Esophagus muscularis mucosa (tissue), 4 donors: ENCODE measurements at places on chromosomes 2 and 18.

- H3K36me3 ChIP-seq = no peaks in the 10 kb centered on the region
- H3K27ac ChIP-seq = no peak overlapping the region
- H3K27me3 ChIP-seq = no peaks in the 10 kb centered on the region
- no peak for DNase-seq
- H3K4me3 ChIP-seq = no peak overlapping the region
- H3K4me1 ChIP-seq = peaks cover 16% of the 10 kb centered on the region
Observed at GRCh38 chr18:23936381-23936958, 78.1 kb upstream of the TTC39C start.

- no peaks in the 10 kb centered on the region for H3K36me3 ChIP-seq
- no peak overlapping the region for H3K4me3 ChIP-seq
- H3K27me3 ChIP-seq = no peaks in the 10 kb centered on the region
- H3K4me1 ChIP-seq = no peaks in the 10 kb centered on the region
Observed at GRCh38 chr2:238817382-238817781, 30.5 kb upstream of the TWIST2 start.

- DNase-seq = no peak
- no peak overlapping the region for H3K4me3 ChIP-seq
- no peaks in the 10 kb centered on the region for H3K36me3 ChIP-seq
- no peak overlapping the region for H3K27ac ChIP-seq
- no peaks in the 10 kb centered on the region for H3K27me3 ChIP-seq
- peaks cover 10% of the 10 kb centered on the region for H3K4me1 ChIP-seq
Observed at GRCh38 chr18:68826121-68826520, 28.2 kb downstream of the CCDC102B start.

DNA sequence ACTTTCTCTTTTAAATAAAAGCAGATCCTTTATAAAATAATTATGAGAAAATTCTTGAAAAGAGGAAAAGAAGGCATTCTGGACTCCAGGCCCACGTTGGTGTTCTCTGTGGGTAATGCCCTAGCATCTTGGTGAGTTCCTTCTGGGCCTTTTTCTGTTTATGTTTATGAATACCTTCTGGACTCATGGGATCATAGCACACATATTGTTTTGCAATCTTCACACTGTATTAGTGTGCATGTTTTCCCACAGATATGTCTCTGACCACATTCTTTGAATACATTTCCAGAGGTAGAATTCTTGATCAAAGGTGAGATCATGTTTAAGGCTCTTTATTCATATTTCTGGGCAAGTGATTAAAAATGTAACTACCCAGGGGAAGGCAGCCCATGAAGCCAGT, 15.9 kb downstream of the GLI2 start:
- no peaks in the 10 kb centered on the region for H3K4me1 ChIP-seq
- DNase-seq = no peak
- no peaks in the 10 kb centered on the region for H3K36me3 ChIP-seq
- no peaks in the 10 kb centered on the region for H3K27me3 ChIP-seq

DNA sequence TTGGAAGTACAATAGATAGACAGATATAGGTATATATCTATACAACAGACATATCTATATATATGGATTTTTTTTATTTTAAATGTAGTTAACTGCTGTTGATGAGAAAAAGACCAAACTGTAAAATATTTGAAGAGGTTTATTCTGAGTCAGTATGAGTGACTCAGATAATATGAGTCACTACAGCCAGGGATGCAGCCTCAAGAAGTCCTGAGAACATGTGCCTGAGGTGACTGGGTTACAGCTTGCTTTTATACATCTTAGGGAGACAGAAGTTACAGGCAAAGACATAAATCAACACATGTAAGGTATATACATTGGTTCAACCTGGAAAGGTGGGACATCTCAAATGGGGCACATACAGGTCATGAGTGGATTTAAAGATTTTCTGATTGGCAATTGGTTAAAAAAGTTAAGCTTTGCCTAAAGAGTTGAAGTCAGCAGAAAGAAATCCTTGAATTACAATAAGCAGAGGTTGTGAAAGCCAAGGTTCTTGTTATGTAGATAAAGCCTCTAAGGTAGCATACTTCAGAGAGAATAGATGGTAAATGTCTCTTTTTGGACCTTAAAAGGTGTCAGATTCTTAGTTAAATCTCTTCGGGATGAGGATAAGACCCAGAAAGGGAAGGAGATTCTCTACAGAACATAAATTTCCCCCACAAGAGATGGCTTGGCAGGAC, 149.9 kb downstream of the RBM43 start:
- H3K27ac ChIP-seq = no peak overlapping the region
- no peaks in the 10 kb centered on the region for H3K27me3 ChIP-seq
- H3K4me1 ChIP-seq = no peaks in the 10 kb centered on the region
- H3K36me3 ChIP-seq = no peaks in the 10 kb centered on the region

- H3K36me3 ChIP-seq = no peaks in the 10 kb centered on the region
- DNase-seq = no peak
- no peaks in the 10 kb centered on the region for H3K27me3 ChIP-seq
- H3K27ac ChIP-seq = peak overlapping the region; percentile 68
- no peak overlapping the region for H3K4me3 ChIP-seq
- H3K4me1 ChIP-seq = peaks cover 20% of the 10 kb centered on the region
Observed at GRCh38 chr18:57698571-57699276, 77.1 kb upstream of the NARS1 start.

DNA sequence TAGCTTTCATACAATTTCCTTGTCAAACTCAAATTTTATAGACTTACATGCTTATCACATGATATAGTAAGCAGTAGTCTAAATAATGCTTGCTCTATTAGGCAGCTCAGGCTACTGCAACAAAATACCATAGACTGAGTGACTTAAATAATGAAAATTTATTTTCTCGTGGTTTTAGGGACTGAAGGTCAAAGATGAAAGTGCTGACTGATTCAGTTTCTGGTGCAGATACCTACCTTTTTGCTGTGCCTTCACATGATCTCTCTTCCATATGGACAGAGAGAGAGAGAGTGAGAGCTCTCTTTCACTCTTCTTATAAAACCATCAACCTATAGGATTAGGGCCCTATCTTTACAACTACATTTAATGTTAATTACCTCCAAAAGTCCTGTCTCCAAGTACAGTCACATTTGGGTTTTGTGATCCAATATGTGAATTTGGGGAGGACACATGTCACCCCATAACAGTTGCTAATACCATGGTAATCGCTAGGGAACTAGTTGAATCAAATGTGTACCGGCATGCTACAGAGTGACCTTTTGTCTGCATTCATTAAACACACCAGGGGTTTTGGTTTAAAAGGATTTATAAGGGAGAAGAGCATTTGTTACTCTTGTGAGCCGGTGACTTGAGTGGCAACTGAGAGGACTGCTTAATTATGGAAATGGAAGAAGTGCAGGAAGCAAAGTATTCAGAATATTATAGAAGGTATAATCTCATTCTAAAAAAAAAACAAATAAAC, 723.4 kb upstream of the LRRTM4 start:
- no peaks in the 10 kb centered on the region for H3K4me1 ChIP-seq
- no peaks in the 10 kb centered on the region for H3K36me3 ChIP-seq
- no peak overlapping the region for H3K4me3 ChIP-seq
- DNase-seq = no peak
- no peaks in the 10 kb centered on the region for H3K27me3 ChIP-seq
- H3K27ac ChIP-seq = no peak overlapping the region

DNA sequence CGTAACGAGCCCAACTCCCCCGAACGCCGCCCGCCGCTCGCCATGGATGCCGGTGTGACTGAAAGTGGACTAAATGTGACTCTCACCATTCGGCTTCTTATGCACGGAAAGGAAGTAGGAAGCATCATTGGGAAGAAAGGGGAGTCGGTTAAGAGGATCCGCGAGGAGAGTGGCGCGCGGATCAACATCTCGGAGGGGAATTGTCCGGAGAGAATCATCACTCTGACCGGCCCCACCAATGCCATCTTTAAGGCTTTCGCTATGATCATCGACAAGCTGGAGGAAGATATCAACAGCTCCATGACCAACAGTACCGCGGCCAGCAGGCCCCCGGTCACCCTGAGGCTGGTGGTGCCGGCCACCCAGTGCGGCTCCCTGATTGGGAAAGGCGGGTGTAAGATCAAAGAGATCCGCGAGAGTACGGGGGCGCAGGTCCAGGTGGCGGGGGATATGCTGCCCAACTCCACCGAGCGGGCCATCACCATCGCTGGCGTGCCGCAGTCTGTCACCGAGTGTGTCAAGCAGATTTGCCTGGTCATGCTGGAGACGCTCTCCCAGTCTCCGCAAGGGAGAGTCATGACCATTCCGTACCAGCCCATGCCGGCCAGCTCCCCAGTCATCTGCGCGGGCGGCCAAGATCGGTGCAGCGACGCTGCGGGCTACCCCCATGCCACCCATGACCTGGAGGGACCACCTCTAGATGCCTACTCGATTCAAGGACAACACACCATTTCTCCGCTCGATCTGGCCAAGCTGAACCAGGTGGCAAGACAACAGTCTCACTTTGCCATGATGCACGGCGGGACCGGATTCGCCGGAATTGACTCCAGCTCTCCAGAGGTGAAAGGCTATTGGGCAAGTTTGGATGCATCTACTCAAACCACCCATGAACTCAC, 673 bp downstream of the PCBP1 start:
- DNase-seq = no peak
- H3K4me1 ChIP-seq = peaks cover 59% of the 10 kb centered on the region
- H3K36me3 ChIP-seq = peaks cover 26% of the 10 kb centered on the region
- H3K27me3 ChIP-seq = no peaks in the 10 kb centered on the region

DNA sequence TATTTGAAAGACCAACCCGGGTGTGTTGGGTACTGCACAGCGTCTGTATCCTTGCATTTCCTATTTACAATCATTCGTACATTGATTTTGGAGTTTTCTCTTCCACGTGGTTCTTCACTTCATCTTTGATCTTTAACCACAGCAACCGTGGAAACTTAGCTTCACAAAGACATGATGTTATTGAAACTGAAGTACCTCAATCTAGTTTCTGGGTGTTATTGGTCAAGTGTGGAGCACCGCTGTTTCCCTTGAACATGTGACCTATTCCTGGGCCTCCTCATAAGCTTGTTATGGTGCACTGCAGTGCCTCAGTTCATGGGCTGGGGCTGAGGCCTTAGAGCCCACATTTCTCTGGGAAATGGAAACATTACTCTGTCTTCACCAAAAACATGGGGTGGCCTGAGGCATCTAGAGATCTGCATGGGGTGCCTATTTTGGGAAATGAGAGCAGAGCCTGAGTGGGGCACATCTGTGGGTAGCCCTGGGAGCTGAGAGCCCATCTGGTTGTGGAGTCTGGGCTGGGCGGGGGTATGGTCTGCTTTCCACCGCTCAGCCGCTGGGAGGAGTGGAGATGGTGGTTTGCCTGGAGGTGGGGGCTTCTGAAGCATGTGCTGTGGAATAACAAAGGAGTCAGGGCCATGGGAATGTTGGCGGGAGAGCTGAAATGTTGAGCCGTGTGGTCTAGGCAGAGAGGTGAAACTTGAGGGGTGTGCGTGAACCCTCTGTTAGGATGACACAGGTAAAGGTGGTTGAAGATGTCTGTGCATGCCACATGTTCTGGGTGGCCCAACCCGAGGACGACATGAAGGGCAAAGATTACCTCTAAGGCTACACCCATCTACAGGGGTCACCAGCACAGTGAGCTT, 37.4 kb downstream of the ZNF236 start:
- H3K4me1 ChIP-seq = no peaks in the 10 kb centered on the region
- H3K4me3 ChIP-seq = no peak overlapping the region
- no peak for DNase-seq
- H3K27ac ChIP-seq = no peak overlapping the region
- peaks cover 16% of the 10 kb centered on the region for H3K36me3 ChIP-seq

GRCh38 chr2:31031132-31031706, 107.0 kb downstream of the GALNT14 start:
- H3K36me3 ChIP-seq = no peaks in the 10 kb centered on the region
- H3K27me3 ChIP-seq = no peaks in the 10 kb centered on the region
- no peak overlapping the region for H3K27ac ChIP-seq
- H3K4me3 ChIP-seq = no peak overlapping the region
- no peaks in the 10 kb centered on the region for H3K4me1 ChIP-seq

- H3K27me3 ChIP-seq = no peaks in the 10 kb centered on the region
- H3K4me3 ChIP-seq = no peak overlapping the region
- H3K4me1 ChIP-seq = peaks cover 14% of the 10 kb centered on the region
- DNase-seq = no peak
- H3K27ac ChIP-seq = no peak overlapping the region
Observed at GRCh38 chr2:144946263-144946662, 426.3 kb upstream of the ZEB2 start.

DNA sequence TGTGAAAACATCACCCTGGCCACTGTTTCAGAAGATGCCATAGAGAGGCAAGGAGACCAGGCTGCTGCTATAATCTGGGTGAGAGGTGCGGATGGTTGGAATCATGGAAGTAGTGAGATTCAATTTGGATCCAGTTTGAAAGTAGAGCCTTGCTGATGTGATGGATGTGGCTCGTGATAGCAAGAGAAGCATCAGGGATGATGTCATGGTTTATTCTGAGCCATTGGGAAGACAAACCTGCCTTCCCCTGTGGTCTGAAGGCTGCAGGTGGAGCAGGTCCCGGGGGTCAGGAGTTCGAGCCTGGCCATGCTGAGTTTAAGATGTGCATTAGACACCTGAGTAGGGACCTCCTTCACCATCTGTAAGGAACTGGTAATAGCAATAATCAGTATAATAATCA, 49.6 kb upstream of the CHMP1B start:
- H3K27ac ChIP-seq = no peak overlapping the region
- H3K36me3 ChIP-seq = no peaks in the 10 kb centered on the region
- H3K27me3 ChIP-seq = no peaks in the 10 kb centered on the region
- DNase-seq = no peak
- no peaks in the 10 kb centered on the region for H3K4me1 ChIP-seq
- H3K4me3 ChIP-seq = no peak overlapping the region

DNA sequence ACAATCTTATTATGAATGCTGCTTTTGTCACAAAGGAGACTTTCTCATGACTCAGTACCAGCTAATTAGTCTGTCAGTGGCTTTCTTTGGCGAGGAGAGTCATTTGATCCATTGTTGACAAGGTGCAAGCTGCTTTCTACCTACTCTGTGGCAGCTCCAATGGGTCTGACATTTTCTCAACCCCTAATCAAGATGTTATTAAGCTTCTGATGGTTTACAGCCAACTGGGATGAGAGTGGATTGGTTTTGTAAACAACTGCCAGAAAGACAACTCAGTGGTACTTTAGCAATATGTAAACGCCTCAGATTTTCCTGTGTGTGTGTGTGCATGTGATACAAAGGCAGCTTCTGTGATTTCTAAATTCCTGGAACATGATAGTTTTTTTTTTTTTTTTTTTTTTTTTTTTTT, 8.2 kb upstream of the CLIP4 start:
- no peaks in the 10 kb centered on the region for H3K27me3 ChIP-seq
- no peak overlapping the region for H3K4me3 ChIP-seq
- no peaks in the 10 kb centered on the region for H3K36me3 ChIP-seq
- H3K4me1 ChIP-seq = no peaks in the 10 kb centered on the region
- no peak overlapping the region for H3K27ac ChIP-seq

DNA sequence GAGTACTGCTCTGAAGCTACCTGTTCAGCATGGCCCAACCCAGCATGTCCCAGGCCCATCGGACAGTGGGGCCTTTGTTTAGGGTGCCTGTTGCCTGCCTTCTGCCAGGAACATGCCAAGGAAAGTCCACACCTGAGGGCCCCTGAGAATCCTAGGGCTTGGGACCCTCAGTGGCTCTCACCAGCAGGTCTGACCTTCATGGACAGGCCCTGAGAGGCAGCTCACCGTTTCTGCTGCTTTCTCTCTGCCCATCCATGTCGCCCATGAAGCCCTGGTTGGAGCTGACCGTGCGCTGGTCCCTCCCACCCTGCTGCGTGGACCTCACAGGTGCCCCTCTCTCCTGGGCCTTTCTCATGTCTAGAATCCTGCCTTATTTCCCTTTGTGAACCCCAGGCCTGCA, 124.0 kb downstream of the GBX2 start:
- H3K27ac ChIP-seq = no peak overlapping the region
- DNase-seq = no peak
- H3K27me3 ChIP-seq = no peaks in the 10 kb centered on the region
- peaks cover 79% of the 10 kb centered on the region for H3K36me3 ChIP-seq

- H3K27me3 ChIP-seq = no peaks in the 10 kb centered on the region
- no peak for DNase-seq
- H3K4me1 ChIP-seq = no peaks in the 10 kb centered on the region
- H3K27ac ChIP-seq = no peak overlapping the region
- H3K4me3 ChIP-seq = no peak overlapping the region
- peaks cover 67% of the 10 kb centered on the region for H3K36me3 ChIP-seq
Observed at GRCh38 chr2:216155954-216156353, 46.8 kb downstream of the XRCC5 start.
